Body of pancreas (tissue), 4 donors: ENCODE measurements at places on chromosomes 2 and 18. TPM values are rescaled to one million over a fixed set of nuclear protein-coding genes. Genes with fewer than 3 reads are reported as not detected.

DNA sequence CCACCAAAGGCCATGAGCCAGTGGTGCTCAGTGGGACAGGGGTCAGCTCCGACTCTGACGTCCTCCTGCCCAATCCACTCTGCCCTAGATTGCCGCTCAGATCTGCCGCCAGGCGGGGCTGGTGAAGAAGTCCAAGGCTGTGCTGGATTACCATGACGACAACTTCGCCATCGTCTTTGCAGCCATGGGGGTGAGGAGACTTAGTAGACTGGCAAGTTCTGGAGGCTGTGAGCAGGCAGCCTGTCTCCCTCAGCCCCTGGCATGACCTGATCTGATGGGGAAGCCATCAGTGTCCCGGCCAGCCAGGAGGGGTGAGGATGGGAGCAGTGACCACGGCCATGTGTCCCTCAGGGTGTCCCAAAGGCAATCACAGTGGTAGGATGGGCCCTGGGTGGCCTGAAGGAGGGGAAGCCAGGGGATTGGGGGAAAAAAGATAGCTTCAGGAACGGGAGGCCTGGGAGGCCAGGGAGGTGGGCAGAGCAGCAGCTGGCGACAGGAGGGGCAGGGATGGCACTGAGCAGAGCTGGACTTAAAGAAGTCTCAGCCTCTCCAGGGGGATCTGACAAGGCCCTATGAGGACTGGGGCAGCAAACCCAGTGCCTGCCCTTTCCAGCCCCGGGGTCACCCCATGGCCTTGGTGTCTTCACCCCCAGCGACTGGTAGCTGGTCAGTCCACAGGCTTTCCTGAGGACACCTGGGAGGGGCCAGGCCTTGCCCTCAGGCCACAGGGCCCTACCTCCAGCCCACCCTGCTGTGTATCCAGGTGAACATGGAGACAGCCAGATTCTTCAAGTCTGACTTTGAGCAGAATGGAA, 17.4 kb upstream of the ANKRD53 start:
- H3K4me3 ChIP-seq = no peak overlapping the region
- H3K27ac ChIP-seq = no peak overlapping the region
- no peaks in the 10 kb centered on the region for H3K36me3 ChIP-seq
- no peaks in the 10 kb centered on the region for H3K27me3 ChIP-seq
- no peak for DNase-seq

DNA sequence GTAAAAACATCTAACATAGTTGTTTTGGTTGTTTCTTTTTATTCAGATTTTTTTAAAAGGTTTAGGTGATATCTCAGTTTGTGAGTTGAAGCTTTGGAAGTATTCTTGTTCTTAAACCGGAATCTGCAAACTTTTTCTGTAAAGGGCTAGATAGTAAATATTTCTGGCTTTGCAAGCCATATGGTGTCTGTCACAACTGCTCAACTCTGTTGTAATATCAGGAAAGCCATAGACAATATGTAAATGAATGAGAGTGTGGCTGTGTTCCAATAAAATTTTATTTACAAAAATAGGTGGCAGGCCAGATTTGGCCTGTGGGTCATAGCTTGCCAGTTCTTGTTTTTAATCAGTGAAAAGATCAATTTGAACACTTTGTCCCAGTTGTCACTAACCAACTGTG, 134.1 kb downstream of the CNTNAP5 start:
- H3K4me3 ChIP-seq = no peak overlapping the region
- no peak for DNase-seq
- H3K4me1 ChIP-seq = no peaks in the 10 kb centered on the region
- no peak overlapping the region for H3K27ac ChIP-seq
- no peaks in the 10 kb centered on the region for H3K36me3 ChIP-seq
- H3K27me3 ChIP-seq = no peaks in the 10 kb centered on the region

- H3K27me3 ChIP-seq = no peaks in the 10 kb centered on the region
- no peaks in the 10 kb centered on the region for H3K36me3 ChIP-seq
- peaks cover 15% of the 10 kb centered on the region for H3K4me1 ChIP-seq
These were observed 86.9 kb downstream of the CLHC1 start for GRCh38 chr2:55144922-55145820.

DNA sequence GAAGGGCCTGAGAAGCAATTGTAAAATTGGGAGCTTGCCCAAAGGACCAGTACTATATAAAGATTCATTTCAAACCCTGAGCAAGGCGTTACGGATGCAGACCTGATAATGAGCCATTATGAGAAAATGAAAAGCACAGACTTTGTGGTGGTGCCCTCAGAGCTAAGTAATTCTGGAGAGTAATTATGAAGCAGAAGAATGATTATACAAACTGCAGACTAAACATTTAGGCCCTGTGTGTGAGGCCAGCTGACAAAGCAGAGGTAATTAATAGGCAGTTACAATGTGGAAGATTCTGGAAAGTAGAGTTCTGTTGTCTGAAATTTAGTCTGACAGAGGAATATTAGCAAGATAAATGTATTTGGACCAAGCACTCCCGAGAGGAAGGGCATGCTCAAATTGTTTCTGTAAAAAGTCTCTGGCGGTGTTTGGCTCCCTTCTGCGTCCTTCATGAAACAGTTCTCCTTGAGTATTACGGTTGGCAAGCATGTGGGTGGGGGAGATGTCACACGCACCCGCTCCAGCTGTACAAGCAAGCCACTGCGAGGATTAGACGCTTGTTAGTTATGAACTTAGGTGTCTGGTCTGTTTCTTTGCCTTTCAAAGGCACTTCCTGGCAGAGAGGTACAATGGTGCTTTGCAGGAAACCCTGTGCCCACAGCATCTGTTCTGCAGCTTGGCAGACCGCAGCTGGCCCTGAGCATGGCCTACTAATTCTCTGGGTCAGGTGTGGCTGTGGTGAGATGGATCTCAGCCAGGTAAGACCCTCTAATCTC, 45.5 kb downstream of the CDC42EP3 start:
- no peaks in the 10 kb centered on the region for H3K36me3 ChIP-seq
- no peaks in the 10 kb centered on the region for H3K27me3 ChIP-seq
- H3K4me3 ChIP-seq = no peak overlapping the region

DNA sequence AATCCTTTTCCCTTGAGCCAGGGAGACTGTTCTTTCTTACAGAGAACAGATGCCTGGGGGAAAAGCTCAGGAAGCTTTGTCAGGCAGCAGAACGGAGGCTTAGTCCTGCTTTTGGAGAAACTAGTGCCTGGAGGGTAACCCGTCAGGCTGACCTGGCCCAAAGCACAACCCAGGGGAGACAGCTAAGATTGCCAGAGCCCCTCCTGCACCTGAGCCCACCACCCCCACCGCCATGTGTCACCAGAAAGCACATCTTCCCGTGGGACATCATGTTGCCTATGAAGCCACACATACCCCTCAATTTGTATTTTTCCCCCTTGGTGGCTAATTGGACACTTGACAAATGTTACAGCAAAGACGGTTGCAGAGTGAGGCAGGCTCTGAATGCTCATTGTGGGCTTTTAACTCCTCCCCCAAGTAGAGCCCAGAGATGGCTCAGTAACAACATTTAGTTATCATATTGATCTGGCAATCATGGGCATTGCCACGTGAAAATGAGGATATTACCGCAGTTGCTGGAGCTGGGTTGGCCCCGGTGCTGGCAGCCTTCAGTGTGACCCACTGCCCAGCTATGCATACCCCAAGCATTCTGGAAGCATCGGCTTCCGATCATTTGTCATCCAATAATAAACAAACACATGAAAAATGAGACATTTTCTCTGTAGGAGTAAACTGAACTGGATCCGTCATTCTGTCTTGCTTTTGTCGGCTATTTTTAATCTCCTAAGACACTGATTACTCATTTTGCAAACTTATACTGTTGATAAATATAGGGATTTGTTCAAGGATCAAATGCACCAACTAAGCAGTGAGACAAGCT, 229.5 kb downstream of the ATAD2B start:
- DNase-seq = no peak
- no peaks in the 10 kb centered on the region for H3K4me1 ChIP-seq
- no peak overlapping the region for H3K4me3 ChIP-seq
- H3K27ac ChIP-seq = no peak overlapping the region
- H3K36me3 ChIP-seq = no peaks in the 10 kb centered on the region

DNA sequence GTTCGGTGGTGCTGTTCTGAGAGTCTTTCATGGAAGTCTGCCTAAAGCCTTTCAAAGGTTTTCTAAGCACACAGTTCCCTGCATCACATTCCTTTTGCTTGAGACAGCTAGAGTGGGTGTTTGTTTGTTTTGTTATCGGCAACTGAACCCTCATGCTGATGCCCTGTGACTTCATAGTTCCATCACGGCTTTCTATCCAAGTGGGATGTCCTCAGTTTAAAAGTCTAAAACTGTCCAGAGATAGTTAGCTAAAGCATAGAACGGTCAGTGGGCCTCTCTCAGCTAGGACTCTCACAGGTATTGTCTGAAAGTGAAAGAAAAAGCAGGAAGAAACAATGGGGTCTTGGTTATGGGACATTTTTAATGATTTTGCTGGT, 337.3 kb downstream of the OSR1 start:
- H3K4me1 ChIP-seq = no peaks in the 10 kb centered on the region
- no peaks in the 10 kb centered on the region for H3K36me3 ChIP-seq
- DNase-seq = no peak
- H3K27ac ChIP-seq = no peak overlapping the region
- H3K4me3 ChIP-seq = no peak overlapping the region
- no peaks in the 10 kb centered on the region for H3K27me3 ChIP-seq

- H3K4me1 ChIP-seq = no peaks in the 10 kb centered on the region
- DNase-seq = no peak
These were observed 38.0 kb downstream of the CYP1B1 start for GRCh38 chr2:38037757-38038621.

The THSD7B gene
- 0.26 TPM for total RNA-seq

GRCh38 chr2:117775703-117776219, 38.7 kb upstream of the DDX18 start:
- no peaks in the 10 kb centered on the region for H3K36me3 ChIP-seq
- H3K27me3 ChIP-seq = no peaks in the 10 kb centered on the region
- no peaks in the 10 kb centered on the region for H3K4me1 ChIP-seq
- H3K4me3 ChIP-seq = no peak overlapping the region

The KCNIP3 gene
- total RNA-seq = 2.9 TPM

GRCh38 chr2:241946306-241947003, 76.9 kb downstream of the RTP5 start:
- no peak overlapping the region for H3K27ac ChIP-seq
- H3K27me3 ChIP-seq = no peaks in the 10 kb centered on the region
- no peaks in the 10 kb centered on the region for H3K36me3 ChIP-seq
- no peak overlapping the region for H3K4me3 ChIP-seq
- H3K4me1 ChIP-seq = peaks cover 11% of the 10 kb centered on the region

GRCh38 chr2:173053043-173053699, 22.5 kb upstream of the MAP3K20 start:
- peak overlapping the region; percentile 0 for H3K27ac ChIP-seq
- H3K36me3 ChIP-seq = no peaks in the 10 kb centered on the region
- DNase-seq = no peak
- peaks cover 18% of the 10 kb centered on the region for H3K4me1 ChIP-seq

DNA sequence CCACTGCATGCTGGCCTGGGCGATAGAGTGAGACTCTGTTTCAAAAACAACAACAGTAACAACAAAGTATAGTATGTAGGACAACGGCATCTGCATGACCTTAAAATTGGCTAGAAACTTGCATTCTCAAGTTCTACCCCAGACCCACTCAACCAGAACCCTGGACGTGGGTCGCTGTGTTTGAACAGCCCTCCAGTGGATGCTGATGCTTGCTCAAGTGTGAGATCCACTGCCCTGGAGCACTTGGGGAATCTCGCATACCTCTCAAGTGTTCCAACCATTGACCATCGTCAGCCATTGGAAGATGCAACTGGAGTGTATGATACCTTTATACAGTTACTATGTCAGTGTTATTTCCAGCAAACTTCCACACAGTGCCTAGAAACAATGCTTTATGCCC, 435.9 kb downstream of the DCDC2C start:
- H3K4me3 ChIP-seq = no peak overlapping the region
- DNase-seq = no peak
- H3K27ac ChIP-seq = no peak overlapping the region
- H3K27me3 ChIP-seq = no peaks in the 10 kb centered on the region

The TIGD1 gene
- 3.6 TPM for total RNA-seq
